ENCODE measurements at places on chromosomes 16 and 17.
A peak's percentile ranks its signal among the peaks of the same experiment; 100 is the strongest.

DNA sequence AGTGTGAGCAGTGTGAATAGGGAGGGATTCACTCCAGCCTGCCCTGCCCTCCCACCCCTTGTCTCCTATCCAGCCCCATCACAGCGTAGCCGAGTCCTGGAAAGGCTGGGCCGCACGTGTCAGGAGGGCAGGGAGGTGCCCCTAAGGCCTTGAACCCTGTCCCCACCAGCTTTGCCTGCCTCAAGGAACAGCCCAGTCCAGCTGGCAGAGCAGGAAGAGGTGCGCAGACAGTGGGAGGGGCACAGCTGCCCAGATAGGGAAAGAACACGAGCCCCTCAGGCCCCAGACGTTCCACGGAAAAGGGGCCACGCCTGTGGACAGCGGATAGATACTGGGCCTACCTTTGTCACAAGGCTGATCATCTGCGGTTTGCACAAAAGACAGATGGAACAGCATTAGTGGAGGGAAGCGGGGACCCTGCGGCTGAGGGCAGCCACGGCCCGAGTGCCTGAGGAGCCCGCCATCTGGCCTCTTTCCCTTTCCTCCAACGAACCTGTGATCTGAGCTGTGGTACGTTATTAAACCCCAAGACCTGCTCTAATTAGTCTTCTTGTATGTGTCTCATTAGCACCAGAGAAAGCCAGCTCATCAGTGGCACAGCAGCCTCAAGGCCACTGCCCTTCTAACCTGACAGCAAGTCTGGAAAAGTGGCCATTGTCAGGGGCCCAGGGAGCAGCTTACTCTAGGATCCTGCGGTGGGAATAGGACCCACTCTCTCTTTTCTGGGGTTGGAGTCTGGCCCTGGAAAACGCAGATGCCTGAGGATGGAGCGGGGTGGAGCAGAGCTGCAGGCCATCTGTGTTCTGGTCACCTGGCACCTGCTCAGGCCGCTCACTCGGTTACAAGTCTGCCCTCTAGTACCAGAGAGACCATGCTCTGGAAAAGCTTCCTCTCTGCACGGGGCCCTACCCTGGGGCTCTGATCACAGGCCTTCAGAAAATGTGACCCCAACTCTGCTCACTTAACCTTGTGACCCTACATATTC lies 16.3 kb downstream of the MPP3 start:
- DNase-seq, result no peak

GRCh38 chr16:76931186-76931585 lies 259.8 kb upstream of the MON1B start:
- no peak for DNase-seq

DNA sequence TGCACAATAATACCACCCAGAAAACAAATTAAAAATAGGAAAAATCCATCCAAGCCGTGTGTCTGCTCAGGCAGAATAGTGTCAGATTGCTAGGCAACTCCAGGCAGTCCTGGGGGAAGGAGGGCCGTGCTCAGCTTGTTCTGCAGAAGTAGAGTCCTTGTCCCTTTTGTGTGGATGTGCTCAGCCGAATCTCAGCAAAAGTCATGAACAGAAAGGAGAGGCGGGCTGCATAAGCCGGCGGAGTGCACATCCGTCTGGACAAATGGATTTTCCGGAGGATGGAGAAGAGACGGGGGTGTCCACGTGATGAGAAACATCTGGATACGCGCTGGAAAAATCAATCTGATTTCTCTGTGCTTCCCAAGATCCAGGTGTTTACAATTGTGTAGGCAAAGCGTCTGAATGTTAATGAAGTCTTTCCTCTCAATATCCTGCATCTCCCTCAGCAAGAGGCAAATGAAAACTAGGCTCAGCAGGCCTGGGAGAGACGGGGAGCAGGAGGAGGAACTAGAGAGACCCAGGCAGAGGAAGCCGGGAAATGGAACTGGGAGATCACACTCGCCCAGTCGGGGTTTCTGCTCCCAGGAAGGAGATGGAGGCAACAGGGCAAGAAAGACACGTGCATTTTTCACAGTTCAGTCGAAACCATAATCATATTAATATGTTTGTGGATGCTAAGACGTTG lies 7.7 kb upstream of the RBFOX3 start:
- DNase-seq, result no peak

- DNase-seq, result no peak
Measured at GRCh38 chr17:79111097-79111496, 36.5 kb downstream of the ENGASE start.

- DNase-seq, result no peak
Measured at GRCh38 chr17:35799942-35800341, 4.5 kb upstream of the MMP28 start.

GRCh38 chr16:88656291-88656980 lies 5.6 kb upstream of the CYBA start:
- DNase-seq, result no peak

GRCh38 chr17:7747635-7748071 lies 30.1 kb downstream of the DNAH2 start:
- DNase-seq, result no peak

DNA sequence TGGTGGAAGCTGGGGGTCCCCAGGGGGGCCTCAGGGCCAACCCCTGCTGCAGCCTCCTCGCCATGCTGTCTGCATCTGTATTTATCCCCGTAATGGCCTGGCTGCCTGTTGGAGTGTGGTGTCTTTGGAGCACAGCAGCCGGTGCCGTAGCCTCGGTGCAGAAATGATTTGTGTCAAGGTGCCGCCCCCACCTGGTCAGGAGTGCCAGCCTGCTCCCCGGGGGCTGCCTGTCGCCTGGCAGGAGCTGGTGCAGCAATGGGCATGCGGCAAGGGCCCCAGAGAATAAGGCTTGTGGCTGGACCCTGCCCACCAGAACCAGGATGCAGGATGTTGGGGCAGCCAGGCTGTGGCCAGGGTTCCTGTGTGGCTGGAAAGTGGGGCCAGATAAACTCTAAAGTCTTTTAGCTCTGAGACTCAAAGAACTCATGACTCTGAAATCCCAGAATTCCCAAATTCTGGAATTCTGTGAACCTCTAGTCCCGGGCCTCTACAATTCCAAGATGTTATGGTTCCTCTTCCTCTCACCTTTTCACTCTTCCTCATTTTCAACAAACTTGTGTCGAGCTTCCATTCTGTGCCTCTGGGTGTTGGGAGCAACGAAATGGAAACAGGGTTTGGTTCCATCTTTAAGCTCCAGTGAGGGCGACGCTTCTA lies 5.9 kb downstream of the CPNE2 start:
- DNase-seq, result no peak

DNA sequence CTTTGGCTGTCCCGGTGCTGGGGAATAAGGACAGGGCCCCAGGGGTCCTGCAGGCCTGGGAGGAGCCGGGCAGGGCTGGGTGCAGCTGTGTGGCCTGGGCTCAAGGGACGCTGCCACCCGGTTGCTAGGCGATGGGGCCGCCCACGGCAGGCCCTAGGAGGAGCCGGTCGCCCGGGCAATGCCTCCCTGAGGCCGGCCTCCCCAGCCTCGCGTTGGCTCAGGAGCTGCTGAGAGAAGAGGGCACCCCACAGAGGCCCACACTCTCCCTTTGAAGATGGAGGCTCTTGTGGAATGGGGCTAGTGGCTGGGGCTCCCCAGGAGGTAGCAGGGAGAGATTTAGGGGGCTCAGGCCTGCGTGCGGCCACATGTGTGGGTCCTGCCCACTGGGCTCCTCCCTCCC lies at the start of gene CIBAR2:
Gene CIBAR2, minus strand, starts transcription at position 109 of the 400 bp plus-strand sequence. CDS start 120 bp downstream, outside the sequence.
- DNase-seq, result no peak

GRCh38 chr16:68041783-68042182 lies 18.7 kb downstream of the DUS2 start:
- DNase-seq, result no peak

DNA sequence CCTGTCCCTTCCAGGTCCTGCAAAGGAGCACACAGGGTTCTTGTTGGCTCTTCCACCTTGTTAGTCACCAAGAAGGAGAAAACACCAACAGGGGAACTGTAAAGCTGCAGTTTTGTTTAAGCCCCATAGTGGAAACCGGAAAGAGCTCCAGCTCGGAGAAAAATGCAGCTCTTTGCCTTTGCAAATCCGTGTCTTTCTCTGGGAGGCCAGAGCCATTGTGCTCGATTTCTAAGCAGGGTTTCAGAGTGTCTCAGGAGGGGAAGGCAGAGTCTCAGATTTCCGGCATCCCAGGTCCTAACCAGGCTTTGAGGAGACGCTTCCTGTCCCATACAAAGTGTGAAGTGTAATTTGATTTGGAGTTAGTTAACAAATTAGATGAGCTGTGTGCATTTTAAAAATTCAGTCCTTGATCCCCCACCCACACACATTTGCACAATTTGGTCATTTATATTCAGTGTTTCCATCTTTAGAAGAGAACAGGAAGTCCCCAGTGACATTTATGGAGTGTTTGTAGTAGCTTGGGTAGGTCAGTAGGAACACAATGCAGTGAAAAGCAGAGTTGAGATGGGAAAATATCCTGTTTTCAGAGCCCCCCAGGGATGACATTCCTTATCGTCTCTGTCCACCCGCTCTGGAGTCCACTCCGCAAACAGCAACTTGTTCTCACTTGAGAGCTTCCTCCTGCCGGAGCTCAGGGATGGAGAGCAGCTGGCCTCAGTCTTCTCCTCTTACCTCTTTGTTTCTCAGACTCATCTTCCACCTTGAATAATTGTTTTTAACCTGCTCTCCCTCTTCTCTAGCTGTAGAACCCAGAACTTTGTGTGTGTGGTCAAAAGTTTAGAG lies 331.9 kb downstream of the SEC14L1 start:
- DNase-seq, result no peak

GRCh38 chr17:73895157-73895556 lies 250.9 kb upstream of the SDK2 start:
- no peak for DNase-seq

DNA sequence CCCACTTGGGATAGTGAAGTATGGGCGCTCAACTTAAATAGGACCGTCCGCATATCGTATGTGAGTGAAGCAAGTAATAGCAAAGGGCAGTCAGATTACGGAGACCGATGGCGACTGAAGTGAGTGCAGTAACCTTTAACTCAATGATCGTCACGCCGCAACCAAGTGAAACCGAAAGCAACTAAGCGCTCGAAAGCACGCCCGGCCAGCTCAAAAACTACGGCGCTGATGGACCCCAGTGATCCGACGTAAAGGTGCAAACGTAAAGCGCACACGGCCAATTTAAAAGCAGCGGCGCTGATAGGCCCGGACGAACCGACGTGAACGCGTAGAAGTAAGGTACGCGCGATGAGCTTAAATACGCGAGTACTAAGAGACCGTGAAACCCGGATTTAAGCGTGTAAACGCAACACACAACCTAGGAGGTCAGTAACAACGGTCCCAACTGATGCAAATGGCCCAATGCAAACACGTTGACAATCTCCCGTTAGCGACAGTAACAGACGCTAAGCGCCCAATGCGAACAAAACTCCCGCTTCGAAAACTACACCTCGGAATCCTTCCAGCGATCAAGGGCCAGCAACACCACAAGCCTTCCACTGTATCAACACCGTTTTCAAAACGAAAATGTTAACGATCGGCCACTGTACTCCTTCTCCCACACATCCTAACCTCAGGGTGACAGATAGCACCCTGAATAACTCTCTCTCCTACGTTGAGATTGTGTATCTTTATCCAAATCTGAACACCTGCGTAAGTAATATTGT lies 37.9 kb upstream of the ARL4D start:
- DNase-seq, result peak; percentile 98

DNA sequence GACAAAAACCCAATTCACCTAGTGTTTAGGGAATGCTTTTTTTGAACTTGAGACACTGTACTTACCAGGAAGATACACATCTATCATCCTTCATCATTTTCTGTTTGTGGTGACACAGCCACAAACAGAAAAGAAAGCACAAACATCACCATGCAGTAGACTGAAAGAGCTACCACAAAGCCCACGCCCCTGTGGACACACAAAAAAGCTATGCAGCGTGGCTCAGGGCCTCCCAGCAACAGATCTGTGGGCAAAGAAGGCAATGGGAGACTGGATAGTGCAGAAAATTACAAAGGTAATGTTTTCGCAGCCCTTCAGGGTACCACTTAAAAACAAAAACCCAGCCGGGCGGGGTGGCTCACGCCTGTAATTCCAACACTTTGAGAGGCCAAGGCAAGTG lies 9.6 kb downstream of the COTL1 start:
- DNase-seq, result peak; percentile 66

DNA sequence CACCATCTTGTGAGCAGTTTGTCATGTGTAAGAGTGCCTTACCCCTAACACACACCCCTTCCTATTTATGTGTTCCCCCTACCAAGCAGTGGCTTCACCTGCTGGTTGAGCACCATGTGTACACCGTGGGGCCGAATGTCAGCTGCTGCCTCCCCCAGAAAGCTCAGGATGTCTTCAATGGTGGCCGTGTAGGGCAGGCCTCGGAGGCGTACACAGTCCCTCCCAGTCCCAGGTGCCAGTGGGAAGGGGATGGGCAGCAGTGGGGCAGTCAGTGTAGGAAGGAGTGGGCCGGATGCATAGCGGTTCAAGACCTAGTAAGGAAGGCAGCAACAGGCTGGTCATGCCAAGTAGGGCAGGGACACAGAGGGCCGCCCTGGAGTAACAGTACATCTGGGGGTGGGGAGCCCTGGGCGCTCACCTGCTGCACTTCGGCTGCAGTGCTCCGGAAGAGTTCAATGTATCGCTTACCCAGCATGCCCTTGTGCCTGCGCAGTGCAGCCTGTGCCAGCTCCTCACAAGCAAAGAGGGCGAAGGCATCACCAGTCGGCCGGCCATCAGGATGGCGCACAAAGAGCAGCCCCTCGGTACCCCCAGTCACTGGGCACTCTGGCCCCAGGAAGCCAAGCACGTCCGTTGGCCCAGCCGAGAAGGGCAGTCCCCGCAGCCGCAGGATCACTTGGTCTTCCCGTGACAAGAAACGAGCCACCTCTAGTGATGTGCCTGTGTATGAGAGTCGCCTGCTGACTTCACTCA lies 4.4 kb downstream of the ESRP2 start:
- no peak for DNase-seq

GRCh38 chr17:29591737-29592608 lies 959 bp upstream of the ANKRD13B start:
- DNase-seq, result peak; percentile 81

- no peak for DNase-seq
Measured at GRCh38 chr16:8764525-8765250, 32.8 kb downstream of the TMEM186 start.

DNA sequence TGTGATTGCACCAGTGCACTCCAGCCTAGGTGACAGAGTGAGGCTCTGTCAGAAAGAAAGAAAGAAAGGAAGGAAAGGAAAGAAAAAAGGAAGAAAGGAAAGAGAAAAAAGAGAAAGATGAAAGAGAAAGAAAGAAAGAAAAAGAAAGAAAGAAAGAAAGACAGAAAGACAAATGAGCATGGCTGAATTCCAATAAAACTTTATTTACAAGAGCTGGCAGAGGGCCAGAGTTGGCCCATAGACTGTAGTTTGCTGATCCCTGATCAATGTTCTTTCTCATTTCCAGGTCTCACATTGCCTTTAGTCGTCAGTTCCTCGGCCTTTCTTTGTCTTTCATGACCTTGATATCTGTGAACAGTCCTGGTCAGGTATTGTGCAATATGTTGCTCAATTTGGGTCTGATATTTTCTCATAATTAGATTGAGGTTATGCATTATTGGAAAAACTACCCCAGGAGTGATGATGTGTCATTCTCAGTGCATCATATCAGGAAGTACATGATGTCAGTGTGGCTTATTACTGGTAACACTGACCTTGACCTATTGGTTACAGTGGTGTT lies 68.5 kb upstream of the MED9 start:
- no peak for DNase-seq

DNA sequence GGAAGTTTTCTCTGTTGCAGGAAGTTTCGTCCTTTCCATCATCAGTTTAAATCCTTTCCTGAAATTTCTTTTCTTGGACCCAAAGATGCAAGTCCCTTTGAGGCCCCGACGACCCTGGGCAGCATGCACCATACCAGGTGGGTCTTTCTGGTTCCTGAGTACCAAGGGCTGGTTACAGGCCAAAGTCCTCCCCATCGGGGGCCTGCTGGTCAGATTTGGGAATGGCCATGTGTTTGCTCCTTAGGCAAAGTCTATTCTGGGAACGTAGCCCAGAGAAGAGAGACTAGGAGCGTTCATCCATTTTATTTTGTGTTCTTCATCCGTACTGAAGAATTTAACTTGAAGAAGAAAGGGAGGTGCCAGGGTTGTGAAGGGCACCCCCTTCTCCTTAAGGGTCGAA lies 17.5 kb upstream of the ADAM11 start:
- no peak for DNase-seq
